ENCODE measurements at places on chromosomes 16 and 17.

- no peak for DNase-seq
These were observed 4.2 kb upstream of the SPAG7 start for GRCh38 chr17:4971826-4972225.

- no peak for DNase-seq
These were observed 62.4 kb downstream of the CDH11 start for GRCh38 chr16:65059406-65059980.

- peak; percentile 46 for DNase-seq
These were observed 7.1 kb downstream of the NTN1 start for GRCh38 chr17:9028202-9028987.

DNA sequence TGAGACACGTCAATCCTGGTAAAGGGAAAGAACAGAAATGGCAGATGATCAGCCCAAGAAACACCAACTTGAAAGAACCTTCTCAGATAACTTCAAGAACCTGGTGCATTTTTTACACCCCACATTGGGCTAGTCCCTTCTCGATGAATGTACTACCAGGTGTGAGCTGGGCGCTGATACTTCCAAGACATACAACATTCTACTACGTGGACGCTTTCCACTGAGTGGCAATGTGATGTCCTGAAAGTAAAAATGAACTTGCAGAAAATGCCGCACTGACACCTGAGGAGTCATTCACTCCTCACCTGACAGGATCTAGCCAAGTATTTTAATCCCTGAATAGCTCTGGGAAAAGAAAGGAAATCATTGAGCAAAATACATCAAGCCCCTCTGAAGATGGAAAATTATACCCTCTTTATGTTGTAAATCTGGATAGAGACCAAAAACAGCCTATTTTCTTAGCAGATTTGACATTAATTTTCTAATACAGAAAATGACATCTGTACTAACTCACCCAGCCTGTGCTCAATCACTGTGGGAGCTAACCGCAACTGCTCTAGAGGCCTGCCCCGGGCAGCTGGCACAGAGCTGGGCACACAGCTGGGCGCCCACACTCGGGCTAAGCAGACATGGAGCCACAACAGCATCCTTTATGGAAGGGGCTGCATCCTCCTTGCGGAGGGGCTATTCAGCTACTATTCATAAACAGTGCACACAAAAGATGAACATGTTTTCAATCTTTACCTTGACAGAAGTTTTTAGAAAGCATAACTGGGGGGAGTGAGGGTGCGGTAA, 16.2 kb downstream of the SNN start:
- DNase-seq = no peak

GRCh38 chr17:68200689-68201417, 47.0 kb upstream of the AMZ2 start:
- peak; percentile 86 for DNase-seq

DNA sequence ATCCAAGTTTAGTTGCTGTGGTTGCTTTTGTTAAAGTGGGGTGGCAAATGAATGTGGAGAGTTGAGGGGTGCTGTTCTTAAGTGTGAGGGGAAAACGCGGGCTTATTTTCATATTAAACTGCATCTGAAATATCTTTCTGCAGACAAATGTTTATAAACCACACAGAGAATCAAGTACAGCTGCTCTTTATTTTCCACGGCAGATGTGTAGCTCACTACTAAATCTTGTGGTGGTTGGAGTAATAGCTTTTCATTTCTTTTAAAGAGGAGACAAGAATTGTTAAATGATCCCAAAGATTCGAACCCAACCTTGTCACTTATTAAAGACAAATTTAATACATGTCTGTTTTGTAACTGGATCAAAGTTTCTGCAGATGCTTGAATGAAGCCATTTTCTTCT, 2.1 kb downstream of the CLTC start:
- no peak for DNase-seq

DNA sequence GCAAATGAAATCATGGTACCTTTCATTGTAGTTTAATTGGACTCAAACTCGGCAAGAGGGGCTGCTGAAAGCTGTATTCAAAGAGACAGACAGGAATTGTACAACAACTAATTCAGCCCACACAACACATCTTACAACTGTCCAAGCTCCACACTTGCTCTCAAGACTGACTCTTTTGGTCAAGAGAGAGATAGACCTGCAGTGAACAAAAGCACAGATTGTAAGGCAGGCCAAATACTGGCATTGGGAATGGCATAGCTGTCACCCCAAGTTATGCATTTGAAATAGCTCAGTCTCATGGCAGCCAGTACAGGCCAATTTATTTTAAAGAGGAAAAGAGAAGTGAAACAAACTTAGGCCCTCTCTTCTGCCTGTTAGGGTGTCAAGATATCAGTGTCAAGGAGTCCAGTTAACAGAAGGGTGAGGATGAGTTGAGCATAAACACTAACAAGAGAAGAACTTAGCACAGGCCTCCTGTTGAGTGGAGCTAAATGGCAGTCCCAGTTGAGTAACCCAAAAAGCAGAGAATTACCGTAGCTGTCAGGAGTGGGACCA, 215.7 kb downstream of the IRX3 start:
- peak; percentile 20 for DNase-seq

DNA sequence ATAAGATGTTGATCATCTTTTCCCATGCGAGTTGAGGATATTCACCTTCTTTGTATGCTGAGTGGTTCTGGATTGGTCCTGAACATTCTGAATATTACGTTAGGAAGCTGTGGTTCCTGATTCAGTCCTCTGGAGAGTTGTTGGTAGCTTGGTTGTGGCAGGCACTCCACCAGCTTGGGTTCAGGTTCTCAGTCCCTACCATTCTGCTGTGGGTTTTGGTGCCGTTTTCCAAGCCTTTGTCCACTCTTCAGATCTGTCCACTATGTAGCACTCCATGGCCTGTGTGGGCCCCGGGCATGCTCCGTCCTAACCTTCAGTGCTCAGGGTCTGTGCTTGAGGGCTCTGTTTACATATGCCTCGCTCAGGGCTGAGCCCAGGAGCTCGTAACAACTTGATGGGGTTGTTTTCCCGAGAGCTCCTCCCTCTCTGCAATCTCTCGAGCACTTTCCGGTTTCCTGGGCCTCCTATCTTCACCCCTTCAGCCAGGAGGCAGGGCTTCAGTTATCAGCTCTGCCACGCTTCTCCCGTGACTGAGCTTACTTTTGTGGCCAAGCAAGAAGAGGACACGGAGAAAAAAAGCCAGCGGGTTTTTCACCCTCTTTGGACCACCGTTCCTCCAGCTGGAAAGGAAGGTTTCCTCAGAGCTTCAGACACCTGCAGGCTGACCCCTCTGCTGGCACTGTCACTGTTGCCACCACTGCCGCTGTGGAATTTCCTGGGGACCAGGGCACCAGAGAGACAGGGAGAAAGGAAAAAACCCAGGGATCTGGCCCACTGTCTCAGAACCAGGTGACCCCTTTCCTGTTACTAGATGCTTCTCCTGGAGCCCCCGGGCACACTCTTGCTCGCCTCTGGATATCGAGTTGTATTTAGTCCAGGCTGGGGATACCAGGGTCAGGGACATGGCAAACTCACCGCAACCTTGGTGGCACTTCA, 19.6 kb downstream of the KIAA0513 start:
- no peak for DNase-seq

GRCh38 chr16:51053775-51054174, 97.3 kb downstream of the SALL1 start:
- no peak for DNase-seq

DNA sequence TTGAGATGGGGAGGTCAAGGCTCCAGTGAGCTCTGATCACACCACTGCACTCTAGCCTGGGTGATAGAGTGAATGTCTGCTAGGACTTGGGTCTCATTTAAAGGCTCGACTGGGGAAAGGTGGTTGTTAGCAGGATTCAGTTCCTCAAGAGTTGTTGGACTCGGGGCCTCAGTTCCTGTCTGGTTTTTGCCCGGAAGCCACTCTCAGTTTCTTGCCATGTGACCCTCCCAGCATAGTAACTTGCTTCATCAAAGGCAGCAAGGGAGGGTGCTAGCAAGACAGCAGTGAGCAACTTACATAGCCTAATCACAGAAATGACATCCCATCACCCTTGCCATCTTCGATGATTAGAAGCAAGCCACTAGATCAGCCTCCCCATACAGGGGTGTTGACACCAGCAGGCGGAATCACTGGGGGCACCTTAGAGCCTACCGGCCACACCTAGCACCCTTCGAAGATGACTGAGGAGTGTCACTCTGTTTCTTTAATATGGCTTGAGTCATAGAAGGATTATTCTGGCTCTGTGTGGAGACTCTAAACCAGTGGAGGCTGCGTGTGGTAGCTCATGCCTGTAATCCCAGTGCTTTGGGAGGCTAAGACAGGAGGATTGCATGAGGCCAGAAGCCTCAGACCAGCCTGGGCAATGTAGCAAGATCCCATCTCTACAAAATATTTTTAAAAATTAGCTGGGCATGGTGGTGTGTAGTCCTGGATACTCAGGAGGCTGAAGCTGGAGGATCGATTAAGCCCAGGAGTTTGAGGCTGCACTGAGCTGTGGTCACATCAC, 13.2 kb upstream of the SCNN1B start:
- no peak for DNase-seq

DNA sequence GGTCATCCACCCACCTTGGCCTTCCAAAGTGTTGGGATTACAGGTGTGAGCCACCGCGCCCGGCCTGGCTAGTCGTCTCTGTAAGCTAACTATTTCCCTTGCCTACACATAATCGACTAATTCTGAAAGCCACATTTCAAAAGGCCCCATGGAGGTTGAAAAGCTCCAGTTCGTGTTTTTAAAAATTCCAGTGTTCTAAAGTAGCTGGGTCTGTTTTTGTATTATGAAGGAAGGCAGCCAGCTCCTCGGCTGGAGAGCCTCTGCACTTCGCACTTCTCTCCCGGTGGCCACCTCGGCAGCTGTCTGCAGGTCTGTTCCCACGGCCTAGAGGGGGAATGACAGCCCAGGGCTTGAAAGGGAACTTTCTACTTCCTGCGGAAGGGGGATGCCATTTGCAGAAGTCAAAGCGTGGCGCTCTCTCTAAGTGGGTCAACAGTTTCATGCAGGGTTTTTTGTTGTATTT, 16.9 kb downstream of the HASPIN start:
- DNase-seq = no peak

DNA sequence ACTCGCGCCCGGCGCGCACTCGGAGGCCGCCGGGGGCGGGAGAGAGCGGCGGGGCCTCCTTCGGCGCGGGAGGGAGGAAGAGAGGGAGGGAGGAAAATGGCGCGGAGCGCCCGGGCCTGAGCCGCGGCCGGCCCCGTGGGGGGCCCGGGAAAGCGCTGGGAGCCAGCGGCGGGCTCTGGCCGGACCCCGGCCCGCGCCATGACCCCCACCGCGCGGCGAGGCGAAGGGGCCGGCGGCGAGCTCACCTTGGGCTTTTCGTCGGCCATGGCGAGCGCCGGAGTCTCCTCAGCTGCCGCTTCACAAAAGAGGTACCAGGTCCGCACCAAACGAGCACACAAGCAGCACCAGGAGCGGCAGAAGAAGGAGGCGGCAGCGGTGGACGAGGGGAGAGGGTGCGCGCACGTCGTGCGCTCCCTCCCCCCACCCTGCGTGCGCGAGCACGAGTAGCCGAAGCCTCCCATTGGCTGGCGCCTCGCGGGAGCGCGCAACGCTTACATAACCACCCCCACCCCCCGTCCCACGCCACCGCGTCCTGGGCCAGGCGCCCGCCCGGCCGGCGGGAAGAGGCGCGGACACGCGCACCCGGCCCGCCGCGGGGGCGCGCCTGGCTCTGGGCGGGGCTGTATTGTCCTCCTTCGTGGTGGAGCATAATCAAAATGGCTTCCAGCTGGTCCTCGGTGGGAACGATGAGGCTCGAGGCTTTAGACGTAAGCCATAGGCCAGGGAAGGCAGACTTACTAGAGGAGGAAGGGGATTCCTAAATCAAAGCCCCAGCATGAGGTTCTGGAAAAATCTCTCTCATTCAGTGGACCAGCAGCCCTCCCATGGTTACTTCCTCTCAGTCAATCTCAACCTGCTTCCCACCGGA, at the start of gene SUMO2:
TSS of gene SUMO2 (minus strand) at position 391 of the 868 bp plus-strand sequence. CDS start at position 266, 125 bp downstream.
- peak; percentile 99 for DNase-seq

DNA sequence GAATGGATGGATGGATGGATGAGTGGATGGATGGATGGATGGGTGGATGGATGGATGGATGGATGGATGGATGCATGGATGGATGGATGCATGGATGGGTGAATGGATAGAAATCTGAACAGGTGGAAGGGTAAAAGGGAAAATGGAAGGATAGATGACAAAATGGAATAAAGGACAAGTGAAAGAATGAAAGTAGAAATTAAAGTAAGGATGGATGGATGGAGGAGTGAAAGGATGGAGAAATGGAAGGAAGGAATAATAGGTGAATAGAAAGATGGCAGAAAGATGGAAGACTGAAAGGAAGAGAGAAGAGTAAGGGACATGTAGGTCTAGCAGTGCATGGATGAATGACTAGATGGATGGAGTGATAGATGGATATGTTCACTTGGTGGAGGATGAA, 29.9 kb downstream of the VWA3A start:
- DNase-seq = no peak

- peak; percentile 68 for DNase-seq
These were observed 675 bp downstream of the RNF213 start for GRCh38 chr17:80261159-80261894.

DNA sequence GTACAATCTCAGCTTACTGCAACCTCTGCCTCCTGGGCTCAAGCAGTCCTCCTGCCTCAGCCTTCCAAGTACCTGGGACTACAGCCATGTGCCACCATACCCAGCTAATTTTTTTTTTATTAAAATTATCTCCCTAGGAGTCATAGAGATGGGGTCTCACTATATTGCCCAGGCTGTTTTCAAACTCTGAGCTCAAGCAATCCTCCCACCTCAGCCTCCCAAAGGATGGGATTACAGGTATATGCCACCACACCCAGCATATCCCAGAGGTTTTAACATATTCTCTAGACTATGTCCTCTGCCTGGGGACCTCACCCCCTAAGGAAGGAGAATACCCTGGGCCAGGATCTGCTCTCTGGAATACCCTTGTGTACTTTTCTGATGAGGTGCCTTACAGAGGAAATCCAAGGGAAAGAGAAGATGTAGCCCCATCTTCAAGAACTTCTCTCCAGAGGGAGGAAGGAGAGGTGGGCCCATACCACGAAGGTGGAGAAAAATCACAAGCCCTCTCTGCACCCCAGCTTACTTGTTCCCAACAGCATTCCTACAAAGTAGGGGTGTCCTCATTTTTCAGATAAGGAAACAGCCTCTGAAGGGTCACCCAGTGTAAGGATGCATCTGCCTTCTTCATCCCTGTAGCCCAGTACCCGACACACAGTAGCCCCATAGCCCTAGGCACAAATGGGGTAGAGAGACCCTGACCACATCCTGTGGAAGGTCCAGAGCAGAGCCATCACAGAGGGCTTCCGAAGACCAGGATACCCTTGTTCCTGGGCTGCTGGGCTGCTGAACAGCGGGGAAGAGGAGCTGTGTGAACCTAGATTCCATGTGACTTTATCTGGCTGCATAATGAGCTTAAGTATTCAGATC, 151.6 kb downstream of the SOCS1 start:
- DNase-seq = no peak
